AG09319 (cell line): ENCODE measurements at places on chromosomes 3 and 15.

- no peak for DNase-seq
Measured at GRCh38 chr3:88307666-88308065, 157.9 kb downstream of the C3orf38 start.

DNA sequence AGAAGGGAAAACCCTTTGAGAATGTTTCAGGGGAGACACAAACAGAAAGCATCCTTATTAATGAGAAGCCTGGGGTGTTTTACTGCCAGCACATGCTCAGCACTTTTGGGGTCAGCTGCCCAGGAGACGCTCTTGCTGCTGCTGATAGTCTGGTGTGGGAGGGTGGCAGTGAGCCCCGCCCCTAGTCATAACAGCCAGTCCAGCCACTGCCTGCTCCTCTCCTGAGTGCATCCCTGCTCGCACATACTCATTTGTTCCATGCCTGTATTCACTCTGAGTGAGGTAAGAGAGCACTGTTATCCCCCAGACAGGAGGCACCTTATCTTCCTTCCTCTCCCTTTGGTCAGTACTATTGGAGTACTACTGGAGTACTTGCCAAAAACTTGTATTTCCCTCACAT lies 101.3 kb downstream of the ETFA start:
- DNase-seq: no peak

DNA sequence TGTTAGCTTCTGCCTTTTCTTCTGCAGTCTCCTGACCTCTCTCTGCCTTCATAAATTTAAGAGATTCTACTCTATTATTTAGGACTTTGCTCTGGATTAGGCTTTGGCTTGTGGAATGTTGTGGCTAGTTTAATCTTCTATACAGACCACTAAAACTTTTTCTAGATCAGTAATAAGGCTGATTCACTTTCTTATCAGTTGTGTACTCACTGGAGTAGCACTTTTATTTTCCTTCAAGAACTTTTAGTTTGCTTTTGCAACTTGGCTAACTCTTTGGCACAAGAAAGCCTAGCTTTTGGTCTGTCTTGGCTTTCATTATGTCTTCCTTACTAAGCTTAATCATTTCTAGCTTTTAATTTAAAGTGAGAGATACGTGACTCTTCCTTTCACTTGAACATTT lies 265.5 kb upstream of the TBC1D5 start:
- no peak for DNase-seq

GRCh38 chr15:58444056-58444455 lies 12.3 kb downstream of the LIPC start:
- no peak for DNase-seq

DNA sequence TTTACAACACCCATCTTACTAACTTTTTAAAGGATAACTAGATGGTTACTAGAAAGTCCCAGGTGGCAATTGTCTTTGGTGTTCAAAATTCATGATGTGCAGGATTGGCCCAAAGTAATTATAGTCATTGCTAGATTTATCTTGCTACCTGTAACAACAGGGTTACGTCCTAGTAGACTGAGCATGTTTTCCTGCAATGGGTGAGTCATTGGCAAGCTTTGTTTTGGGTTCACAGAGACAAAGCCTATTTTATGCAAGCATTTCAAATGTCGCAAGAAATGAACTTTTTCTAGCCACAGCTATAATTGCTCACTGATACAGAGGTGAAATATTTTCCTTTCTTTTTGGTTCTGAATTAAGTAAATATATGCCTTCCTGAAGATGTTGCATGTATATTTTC lies 267.6 kb downstream of the AGBL1 start:
- DNase-seq: no peak

DNA sequence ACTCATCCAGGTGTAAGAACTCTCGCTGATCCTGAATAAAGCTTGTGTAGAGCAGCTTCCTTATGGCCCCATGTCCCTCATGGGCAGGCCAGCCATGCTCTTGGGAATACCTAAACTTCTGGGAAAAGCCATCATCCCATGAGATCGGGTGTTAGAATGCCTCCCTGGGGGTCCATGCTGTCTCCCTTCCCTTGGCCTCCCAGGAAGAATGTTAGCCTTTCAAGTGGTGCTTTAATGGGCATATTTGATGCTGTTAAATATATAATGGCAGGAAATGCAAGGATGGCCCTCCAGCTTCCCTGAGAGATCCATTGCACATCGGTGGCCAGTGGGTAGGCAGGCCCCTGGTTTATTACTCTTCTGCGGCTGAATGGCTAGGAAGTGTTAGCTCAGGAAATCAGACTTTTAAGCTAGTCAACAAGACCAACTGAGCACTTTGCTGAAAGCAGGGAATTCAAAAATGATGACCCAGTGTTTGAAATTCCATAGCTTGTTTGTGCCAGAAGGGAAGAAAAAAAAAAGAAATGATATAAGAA lies 60.5 kb upstream of the LRTM1 start:
- DNase-seq: no peak

DNA sequence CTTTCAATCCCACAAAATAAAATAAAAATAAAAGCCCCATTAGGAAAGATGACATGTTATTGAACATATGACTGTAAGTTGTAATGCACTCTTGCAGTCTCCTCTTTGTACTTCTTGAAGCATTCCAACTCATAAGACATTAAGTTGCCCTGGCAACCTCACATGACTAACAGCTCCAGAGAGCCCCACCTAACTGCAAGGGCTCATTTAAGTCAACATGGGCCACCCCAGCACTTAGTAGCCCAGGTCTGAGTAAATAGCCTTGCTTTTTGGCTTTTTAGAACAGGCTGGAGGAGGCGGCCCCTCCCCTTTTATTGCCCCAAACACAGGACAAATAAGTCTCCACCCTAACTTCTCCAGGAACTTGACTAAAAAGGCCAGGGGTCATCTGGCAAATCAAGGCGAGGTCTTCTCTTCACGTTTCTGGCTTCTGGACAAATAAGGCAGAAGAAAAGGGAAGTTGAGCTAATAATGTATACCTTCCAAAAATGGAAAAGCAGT lies 135.1 kb downstream of the TMCO5A start:
- DNase-seq: peak; percentile 66

GRCh38 chr3:53775834-53776251 lies 70.4 kb downstream of the CHDH start:
- DNase-seq: no peak
